ENCODE measurements at places on chromosomes 5 and 9.

- no peak for DNase-seq
These were observed 90.3 kb upstream of the CER1 start for GRCh38 chr9:14812806-14813205.

DNA sequence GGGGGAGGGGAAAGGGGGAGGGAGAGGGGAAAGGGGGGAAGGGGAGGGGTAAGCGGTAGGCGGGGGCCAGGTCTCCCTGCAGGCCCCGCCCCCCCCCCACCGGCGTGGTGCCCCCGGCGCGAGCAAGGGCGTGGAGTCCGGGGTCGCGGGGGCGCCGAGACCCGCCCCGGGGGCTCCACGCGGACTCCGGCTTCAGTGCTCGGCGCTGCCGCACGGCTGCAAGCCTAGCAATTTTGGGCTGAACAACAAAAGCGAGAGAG is 10.8 kb downstream of the C9orf50 start:
- DNase-seq: no peak

GRCh38 chr5:39774605-39775004 is 349.8 kb upstream of the DAB2 start:
- no peak for DNase-seq

DNA sequence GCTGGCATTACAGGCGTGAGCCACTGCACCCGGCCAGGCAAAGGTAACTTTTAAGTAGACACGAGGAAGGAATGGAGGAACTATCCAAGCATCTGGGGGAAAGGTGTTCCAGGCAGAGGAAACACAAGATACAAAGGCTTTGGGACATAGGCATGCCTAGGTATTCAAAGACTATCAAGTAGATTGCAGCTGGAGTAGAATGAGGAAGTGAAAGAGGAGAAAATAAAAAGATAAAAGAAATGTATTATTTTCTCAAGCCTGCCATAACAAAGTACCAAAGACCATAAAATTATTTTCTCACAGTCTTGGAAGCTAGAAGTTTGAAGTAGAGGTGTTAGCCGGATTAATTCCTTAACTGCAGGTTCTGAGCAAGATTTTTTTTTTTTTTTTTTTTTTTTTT is 39.9 kb upstream of the GRIN3A start:
- no peak for DNase-seq

DNA sequence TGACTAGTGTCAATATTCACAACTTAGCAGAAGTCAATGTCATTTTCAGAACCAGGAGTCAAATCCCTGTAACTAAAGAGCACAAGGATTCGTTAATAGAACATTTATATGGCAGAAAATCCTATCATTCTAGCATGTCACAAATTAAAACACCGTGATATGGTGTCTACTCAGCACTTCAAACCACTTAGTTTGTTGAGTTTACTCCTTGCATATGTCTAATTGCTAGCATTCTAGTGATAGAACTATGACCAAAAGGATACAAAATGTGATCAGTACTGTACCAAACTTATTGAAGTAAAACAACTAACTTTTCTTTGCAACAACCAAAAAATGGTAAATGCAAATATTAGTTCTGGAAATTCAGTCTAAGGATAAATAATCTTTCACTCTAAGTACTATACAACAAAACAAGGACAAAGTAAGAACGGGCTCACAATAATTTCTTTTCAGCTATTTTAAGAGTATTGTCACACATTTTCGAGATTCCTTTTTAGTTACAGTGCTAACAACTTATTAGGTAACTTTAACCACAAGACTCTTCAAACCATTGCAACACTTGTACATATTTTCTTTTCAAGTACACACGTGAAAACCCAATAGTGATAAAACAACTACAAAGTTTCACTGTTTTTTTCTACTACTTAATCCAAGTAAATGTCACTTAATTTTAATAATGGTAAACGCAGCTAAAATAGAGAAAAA is 845.2 kb upstream of the CDH10 start:
- DNase-seq: no peak

DNA sequence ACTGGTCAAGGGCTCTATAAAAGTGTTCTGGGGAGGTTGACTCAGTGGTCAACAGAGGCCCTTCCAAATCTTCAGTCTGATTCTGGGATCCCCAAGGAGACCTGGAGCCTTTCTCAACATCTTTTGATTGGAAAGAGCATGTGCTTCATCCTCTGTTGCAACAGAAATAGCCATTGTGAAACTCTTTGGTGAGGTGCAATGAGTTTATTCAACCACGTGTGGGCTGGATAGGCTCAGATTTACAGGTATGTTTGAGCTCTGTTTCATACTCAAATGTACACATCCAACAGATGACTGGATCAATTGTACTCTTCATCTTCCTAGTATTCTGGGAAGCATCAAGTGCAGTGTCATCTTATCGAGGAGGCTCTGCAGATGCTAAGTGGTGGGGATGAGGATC is 60.5 kb downstream of the CTSL start:
- no peak for DNase-seq

GRCh38 chr5:54624805-54625568 is 107.4 kb downstream of the SNX18 start:
- DNase-seq: no peak

DNA sequence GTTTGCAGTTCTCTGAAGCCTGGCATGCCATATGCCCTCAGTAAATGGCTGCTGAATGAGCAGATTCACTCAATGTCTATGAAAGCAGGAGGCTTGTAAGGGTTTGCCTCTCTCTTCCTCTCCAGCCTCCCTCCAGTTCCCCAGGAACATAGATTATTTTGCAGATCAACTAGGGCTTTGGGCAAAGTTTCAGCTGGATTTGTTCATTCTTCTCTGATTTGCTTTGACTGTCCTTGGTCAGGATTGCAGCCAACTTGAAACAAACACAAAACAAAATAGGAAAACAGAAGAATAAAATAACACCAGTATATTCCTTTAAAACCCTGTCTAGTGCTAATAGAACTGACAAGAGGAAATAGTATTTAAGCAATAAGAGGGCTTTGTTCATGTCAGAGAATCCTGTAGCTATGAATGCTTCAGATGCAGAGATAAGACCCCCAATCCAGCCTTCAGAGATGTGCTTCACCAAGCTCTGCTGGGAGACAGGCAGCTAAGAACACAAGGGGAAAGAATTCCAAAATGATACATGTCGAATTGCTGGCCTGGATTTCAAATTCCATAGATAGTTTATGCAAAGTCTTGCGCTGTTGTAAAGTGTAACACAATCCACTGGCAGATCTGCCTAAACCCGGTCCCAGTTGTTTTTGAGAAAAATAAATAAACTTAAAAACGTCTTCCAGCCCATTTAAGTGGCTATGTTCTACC is 174.3 kb downstream of the PAPPA start:
- DNase-seq: no peak

DNA sequence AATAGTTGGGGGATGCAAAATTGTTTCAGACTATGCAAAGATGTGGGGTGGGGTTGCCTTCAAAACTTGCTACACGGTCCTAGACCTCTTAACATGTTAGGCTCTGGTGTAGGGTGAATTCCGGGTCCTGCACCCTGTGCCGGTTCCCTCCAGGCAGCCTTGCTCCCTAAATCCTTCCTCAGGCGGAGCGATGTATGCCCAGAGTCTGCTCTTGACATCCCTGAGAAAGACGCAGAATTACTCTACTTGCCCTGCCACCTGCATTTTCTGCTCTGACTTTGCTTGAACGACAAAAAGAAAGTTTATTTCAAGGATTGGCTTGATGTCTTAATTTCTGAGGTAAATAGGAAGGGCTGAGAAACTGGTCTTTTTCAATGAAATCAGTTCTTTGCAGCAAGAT is 691 bp downstream of the THBS4 start:
- no peak for DNase-seq

Data from stimulated activated CD8-positive, alpha-beta memory T cell treated with anti-CD3 and anti-CD28 coated beads, Interleukin-2, amount 100 ng/mL, for 48 hours (primary cell).